ENCODE measurements at places on chromosomes 5 and 9.

GRCh38 chr5:112549127-112549526 lies 130.1 kb upstream of the EPB41L4A start:
- DNase-seq = no peak

- DNase-seq = no peak
Observed at GRCh38 chr9:108105885-108106284, 616.3 kb upstream of the KLF4 start.

DNA sequence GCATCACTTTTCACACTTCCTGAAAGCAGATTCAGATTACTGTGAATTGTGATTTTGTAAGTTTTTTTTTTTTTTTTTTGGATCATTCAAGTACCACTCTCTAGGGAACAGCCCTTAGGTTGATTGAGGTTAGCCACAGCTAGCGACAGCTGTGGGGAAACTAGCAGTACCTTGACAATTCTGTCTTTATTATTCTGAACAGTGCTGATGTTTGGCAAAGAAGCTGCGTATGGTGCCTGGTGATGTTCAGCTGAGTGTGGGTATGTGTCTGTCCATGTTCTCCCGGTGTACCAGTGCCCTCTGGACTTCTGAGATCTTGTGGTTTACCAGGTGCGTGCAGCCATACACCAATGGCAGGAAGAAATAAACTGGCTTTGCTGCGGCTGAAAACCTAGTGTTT lies 117.3 kb upstream of the PLPPR1 start:
- DNase-seq = no peak

GRCh38 chr5:84381502-84382362 lies 2.9 kb downstream of the EDIL3 start:
- no peak for DNase-seq

GRCh38 chr5:155129513-155129880 lies 115.9 kb downstream of the KIF4B start:
- DNase-seq = no peak

DNA sequence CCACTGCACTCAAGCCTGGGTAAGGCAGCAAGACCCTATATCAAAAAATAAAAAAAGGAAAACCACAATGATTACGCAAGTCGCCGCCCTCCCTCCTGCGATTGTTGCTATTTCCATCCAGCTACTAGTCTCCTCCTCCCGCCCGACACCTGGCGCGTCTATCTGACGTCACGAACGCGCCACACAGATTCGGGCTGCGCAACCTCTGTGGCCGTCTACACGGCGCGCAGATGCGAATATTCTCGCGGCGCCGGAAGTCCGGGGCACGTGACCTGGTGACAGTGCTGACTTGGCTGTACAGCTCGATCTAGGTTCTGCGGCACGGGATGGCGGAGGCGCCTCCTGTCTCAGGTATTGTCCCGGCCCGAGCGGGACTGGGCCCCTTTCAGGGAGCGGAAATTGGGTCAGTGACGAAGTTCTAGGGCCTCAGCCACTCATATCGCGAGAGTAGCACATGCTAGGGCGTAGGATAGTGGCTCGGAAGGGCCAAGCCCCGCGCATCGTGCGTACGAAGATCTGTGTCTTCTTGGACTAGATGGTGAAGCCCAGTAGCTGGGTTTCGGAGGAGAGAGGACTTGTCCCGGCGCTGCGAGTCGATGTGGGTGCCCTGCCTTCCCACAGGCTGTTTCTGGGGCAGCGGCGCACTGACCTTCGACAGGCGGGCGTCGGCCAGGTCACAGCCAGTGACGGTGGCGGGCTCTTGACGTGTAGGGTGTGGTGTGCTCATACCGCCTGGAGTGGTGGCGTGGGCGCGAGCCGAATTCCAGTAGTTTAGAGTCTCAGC lies at the start of gene NFX1:
NFX1 (plus strand) TSS at position 270 of the 784 bp plus-strand sequence; CDS start at position 327, 57 bp downstream.
- DNase-seq = peak; percentile 93

GRCh38 chr9:126549246-126550006 lies 64.3 kb upstream of the LMX1B start:
- DNase-seq = no peak

Measured in renal cortical epithelial cell (primary cell).